MCF 10A (cell line): ENCODE measurements at places on chromosomes 5 and 9. TPM values are rescaled to one million over a fixed set of nuclear protein-coding genes. Genes with fewer than 3 reads are reported as not detected.

- peaks cover 24% of the 10 kb centered on the region for H3K4me1 ChIP-seq
- peaks cover 5% of the 10 kb centered on the region for H3K36me3 ChIP-seq
- peak; percentile 38 for DNase-seq
- H3K27ac ChIP-seq, result peak overlapping the region; percentile 60
Measured at GRCh38 chr9:94672811-94673487, 33.6 kb upstream of the FBP1 start.

DNA sequence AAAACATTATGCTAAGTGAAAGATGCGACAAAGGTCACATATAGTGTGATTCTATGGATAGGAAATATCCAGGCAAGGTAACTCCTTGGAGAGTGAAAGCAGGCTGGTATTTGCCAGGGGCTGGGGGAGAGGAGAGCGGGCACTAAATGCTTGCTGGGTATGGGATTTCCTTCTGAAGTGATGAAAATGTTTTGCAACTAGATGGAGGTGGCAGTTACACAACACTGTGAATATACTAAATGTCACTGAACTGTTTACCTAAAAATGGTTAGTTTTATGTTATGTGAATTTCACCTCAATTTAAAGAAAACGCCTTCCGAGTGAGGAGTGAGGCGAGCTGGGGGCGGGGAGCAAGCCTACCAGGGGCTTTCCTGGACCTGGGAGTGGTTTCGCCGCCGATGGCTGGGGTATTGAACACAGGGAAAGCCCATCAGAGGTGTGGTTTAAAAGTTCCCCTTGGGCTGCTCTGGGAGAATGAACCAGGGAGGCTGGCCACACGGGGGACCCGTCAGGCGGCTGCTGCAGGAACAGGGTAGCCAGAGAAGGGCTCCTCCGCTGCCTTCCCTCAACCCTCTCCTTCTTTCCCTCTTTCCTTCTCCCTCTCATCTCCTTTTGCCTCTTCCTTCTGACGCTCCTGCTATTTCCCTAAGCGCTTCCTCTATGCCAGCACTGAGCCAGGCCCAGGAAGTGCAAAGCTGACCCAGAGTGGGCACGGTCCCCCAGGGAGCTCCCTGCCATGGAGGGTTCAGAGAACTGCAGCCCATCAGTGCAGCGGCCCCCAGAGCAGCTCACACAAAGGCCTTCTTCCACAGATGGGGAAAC lies 4.9 kb downstream of the AKNA start:
- H3K4me1 ChIP-seq, result peaks cover 24% of the 10 kb centered on the region
- H3K36me3 ChIP-seq, result peaks cover 10% of the 10 kb centered on the region
- no peak for DNase-seq
- H3K4me3 ChIP-seq, result no peak overlapping the region
- no peak overlapping the region for H3K27ac ChIP-seq
- H3K27me3 ChIP-seq, result no peaks in the 10 kb centered on the region

DNA sequence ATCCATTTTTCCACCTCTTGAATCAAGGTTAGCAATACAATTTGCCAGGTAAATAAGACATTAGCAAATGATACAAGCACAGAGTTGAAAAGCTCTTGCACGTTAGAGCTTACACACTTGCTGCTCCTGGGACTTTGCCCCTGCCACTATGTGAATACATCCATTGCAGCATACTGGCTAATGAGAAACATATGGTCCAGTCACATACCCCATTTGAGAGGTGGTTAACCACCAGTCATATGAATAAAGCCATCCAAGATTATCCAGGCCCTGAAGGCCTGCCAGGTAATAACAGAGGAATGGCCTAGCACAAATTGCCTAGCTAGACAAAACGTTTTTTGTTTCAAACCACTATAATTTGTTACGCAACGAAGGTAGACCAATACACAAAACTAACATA lies 45.8 kb upstream of the FTMT start:
- DNase-seq, result no peak
- no peak overlapping the region for H3K27ac ChIP-seq
- H3K27me3 ChIP-seq, result no peaks in the 10 kb centered on the region
- no peaks in the 10 kb centered on the region for H3K36me3 ChIP-seq

The NFIB gene
- total RNA-seq, result 52.2 and 70.8 TPM in 2 replicates

GRCh38 chr5:61280761-61281427 lies 51.2 kb upstream of the ZSWIM6 start:
- DNase-seq, result peak; percentile 85
- H3K4me3 ChIP-seq, result no peak overlapping the region
- H3K27me3 ChIP-seq, result no peaks in the 10 kb centered on the region
- no peak overlapping the region for H3K27ac ChIP-seq
- H3K4me1 ChIP-seq, result peaks cover 34% of the 10 kb centered on the region
- H3K36me3 ChIP-seq, result no peaks in the 10 kb centered on the region

GRCh38 chr5:106020894-106021293 lies 1649.8 kb downstream of the EFNA5 start:
- no peaks in the 10 kb centered on the region for H3K36me3 ChIP-seq
- peaks cover 5% of the 10 kb centered on the region for H3K4me1 ChIP-seq
- no peak overlapping the region for H3K4me3 ChIP-seq
- DNase-seq, result peak; percentile 14

- H3K27me3 ChIP-seq, result no peaks in the 10 kb centered on the region
- peaks cover 19% of the 10 kb centered on the region for H3K36me3 ChIP-seq
- peak within 1 kb of the TSS; percentile 52 for H3K27ac ChIP-seq
- peak; percentile 72 for DNase-seq
Measured at GRCh38 chr5:17217493-17218352, at the start of gene BASP1. Gene BASP1, plus strand, starts transcription at chr5:17217631. Its CDS starts 57,586 bp downstream, at chr5:17275217.

DNA sequence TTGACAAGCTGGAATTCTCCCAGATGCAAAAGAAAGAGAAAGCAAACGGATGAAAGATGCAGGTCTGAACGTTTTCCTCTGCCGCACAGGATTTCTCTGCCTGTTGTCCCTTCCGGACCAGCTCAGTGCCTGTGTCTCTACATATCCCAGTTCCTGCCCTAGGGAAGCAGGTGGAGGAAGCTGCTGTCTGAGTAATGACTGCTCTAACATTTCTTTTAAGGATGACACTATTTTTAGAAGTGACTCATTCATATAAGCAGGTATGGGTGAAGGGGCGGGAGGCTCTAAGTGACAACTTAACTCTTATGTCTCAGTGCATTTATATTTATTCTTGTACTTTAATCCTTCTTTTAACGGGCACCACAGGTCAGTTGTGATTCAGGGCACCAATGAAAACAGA lies 128.8 kb downstream of the SLC24A2 start:
- no peak overlapping the region for H3K4me3 ChIP-seq
- peak; percentile 31 for DNase-seq
- no peaks in the 10 kb centered on the region for H3K36me3 ChIP-seq
- H3K27me3 ChIP-seq, result peaks cover 70% of the 10 kb centered on the region
- peaks cover 6% of the 10 kb centered on the region for H3K4me1 ChIP-seq

The CCL27 gene
- 0.49 TPM in 1 of 2 replicates, not detected in the other for total RNA-seq

- H3K4me3 ChIP-seq, result no peak overlapping the region
- no peaks in the 10 kb centered on the region for H3K36me3 ChIP-seq
Measured at GRCh38 chr9:24189986-24190385, 355.7 kb downstream of the IZUMO3 start.

- no peak overlapping the region for H3K4me3 ChIP-seq
- H3K27me3 ChIP-seq, result no peaks in the 10 kb centered on the region
- no peaks in the 10 kb centered on the region for H3K4me1 ChIP-seq
- no peak for DNase-seq
- H3K36me3 ChIP-seq, result no peaks in the 10 kb centered on the region
- H3K27ac ChIP-seq, result no peak overlapping the region
Measured at GRCh38 chr5:118614731-118615456, 373.5 kb downstream of the DTWD2 start.

- H3K27ac ChIP-seq, result no peak overlapping the region
- DNase-seq, result no peak
- no peak overlapping the region for H3K4me3 ChIP-seq
- H3K4me1 ChIP-seq, result no peaks in the 10 kb centered on the region
Measured at GRCh38 chr5:171588790-171589189, 169.3 kb downstream of the FGF18 start.

DNA sequence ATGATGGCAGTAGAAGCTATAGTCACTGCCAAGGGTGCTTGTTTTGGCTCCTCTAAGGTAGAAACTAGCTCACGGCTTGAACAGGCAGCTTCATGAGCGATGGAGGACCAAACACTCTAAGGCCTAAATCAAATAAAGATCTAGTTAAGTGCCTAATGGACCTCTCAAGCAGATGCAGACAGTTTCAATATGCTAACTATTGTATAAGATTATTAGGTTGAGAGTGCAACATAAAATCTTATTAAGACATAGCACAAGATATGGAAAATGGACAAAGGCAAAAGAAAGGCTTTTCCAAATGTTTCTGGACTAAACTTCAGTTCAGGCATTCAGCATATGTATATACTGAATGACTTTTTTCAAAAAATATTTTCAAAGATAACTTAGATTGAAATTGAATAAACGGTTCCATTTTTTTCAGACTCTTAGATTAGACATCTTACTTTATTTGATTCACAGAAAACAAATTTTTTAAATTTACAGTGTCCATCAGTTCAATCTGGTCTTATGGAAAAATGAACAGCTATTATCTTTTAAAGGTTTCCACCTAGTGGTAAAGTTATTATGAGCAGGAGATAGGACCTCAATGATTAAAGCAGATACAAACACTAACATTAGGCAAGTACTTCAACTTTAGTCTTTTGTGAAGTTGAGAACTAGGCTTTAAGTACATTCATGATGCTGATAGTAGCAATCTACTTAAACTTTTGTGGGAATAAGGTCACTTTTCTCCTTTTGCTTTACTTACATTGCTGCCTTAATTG lies 1167.7 kb downstream of the MAT2B start:
- DNase-seq, result peak; percentile 42
- H3K36me3 ChIP-seq, result no peaks in the 10 kb centered on the region
- H3K4me1 ChIP-seq, result no peaks in the 10 kb centered on the region
- no peak overlapping the region for H3K4me3 ChIP-seq
- no peaks in the 10 kb centered on the region for H3K27me3 ChIP-seq

- peak overlapping the region; percentile 61 for H3K4me3 ChIP-seq
- no peaks in the 10 kb centered on the region for H3K27me3 ChIP-seq
- H3K27ac ChIP-seq, result no peak overlapping the region
- peak; percentile 69 for DNase-seq
- H3K36me3 ChIP-seq, result no peaks in the 10 kb centered on the region
- peaks cover 16% of the 10 kb centered on the region for H3K4me1 ChIP-seq
Measured at GRCh38 chr5:100900796-100901781, 2.0 kb downstream of the ST8SIA4 start.

GRCh38 chr5:16894236-16895057 lies 41.6 kb downstream of the MYO10 start:
- H3K4me1 ChIP-seq, result peaks cover 45% of the 10 kb centered on the region
- H3K36me3 ChIP-seq, result peaks cover 23% of the 10 kb centered on the region
- peak overlapping the region; percentile 38 for H3K4me3 ChIP-seq
- peak; percentile 96 for DNase-seq
- H3K27ac ChIP-seq, result peak overlapping the region; percentile 74

The FGF18 gene
- not detected in 2 replicates for total RNA-seq

GRCh38 chr5:162288647-162289296 lies 221.2 kb downstream of the GABRG2 start:
- H3K4me1 ChIP-seq, result peaks cover 5% of the 10 kb centered on the region
- no peaks in the 10 kb centered on the region for H3K27me3 ChIP-seq
- H3K36me3 ChIP-seq, result peaks cover 5% of the 10 kb centered on the region
- H3K4me3 ChIP-seq, result no peak overlapping the region
- DNase-seq, result no peak
